ENCODE measurements at places on chromosomes 7 and 10.
A peak's percentile ranks its signal among the peaks of the same experiment; 100 is the strongest.

GRCh38 chr7:102036958-102037357 lies 219.5 kb downstream of the CUX1 start:
- DNase-seq, result no peak

DNA sequence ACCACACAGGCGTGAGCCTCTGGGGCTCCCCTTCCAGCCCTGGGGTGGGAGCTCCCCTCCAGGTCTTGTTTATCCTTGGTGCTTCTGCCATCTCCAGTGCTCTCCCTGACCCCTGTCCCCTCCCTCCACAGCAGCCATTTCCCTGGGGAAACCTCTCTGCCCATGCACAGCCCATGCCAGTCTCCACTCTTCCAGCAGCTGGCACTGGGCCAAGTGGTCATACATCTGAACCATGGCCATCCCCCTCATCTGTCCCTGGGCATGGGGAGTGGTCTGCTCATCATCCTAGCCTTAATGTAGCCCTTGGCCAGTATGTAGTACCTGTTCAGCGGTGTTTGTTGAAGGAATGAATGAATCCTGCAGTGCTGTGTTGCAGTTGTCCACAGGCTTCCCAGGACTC lies 172.4 kb upstream of the ZNF32 start:
- no peak for DNase-seq

DNA sequence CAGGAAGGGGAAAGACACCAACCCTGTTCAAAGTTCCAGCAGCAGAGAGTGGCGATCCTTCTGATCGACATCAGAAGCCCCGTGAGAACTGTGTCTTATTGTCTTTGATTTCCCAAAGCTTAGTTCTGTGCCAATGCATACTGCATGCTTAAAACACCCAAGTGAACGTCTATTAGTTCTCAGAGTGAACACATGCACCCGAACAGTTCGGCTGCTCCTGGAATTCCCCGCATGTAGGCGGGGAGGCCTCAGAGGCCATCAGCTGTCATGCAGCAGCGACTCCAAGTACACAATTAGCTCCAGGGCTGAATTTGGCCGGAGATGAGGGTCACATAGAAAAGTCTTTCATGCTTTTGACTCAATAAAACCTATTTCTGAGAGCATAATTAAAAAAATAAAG lies 276.9 kb downstream of the ZMYND11 start:
- no peak for DNase-seq

DNA sequence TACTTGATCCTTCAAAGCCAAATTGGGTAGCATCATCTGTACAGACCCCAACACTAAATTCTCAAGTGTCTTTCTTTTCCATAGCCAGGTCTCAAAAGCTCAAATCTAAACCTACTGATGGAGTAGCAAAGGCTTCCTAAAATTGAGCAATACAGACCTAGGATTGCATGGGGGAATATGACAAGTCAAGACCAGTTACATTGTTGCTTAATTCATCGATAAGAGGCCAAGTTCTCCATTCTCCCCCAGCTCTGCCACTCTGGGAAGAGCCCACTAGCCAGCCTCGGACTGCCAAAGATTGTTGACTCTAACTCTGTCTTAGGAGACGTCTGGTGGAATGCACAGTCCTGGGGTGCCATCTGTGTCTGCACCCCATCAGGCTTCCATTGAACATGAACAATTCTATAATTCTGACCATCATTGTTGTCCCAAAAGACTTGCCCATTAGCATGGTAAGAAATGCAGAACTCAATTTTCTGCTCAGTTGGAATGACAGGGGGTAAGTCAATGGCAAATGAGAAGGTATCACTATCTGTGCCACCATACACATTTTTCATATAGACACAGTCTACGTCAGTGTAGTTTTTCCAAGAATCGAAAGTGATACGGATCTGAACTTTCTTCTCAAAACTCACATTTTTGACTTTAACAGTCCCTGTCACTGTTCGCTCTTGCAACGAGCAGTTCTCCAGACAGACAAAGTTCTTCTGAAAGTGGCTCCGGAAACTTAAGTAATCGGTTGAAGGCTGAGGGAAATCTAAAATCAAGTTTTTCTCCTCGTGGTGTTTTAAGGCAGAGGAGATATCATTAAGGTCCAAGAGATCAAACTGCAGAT lies 2.9 kb downstream of the PPP1R3C start:
- DNase-seq, result no peak

DNA sequence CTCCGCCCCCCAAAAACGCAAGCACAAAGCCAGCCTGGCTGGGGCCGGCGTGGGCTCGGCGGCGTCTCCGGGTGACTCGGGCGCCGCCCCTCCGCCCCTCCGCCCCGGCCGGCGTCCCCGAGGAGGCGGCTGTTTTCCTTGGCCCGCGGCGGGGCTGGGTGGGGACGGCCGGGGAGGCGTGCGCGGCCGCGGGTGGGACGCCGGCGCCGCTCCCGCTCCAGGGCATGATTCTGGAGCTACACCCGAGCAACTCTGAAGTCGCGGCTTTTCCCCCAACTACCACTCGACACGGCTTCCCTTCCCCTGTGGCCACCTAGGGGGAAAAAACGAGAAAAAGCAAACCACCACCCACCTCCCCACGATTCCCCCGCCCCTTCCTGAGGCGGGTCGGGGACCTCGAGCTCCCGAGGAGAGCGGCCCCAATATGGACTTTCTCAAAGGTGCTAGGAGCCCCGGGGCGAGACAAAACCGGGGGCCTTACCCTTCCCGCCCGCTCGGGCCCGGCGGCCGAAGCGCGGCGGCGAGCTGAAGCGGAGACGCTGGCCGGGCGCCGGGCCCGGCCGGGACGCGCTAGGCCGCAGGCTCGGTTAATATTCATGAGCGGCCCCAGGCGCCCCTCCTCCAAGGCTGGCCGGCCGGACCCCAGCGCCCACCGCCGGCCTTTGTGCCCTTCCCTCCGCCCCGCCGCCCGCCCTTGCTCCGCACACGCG lies 856 bp downstream of the ARHGAP21 start:
- DNase-seq, result peak; percentile 63

DNA sequence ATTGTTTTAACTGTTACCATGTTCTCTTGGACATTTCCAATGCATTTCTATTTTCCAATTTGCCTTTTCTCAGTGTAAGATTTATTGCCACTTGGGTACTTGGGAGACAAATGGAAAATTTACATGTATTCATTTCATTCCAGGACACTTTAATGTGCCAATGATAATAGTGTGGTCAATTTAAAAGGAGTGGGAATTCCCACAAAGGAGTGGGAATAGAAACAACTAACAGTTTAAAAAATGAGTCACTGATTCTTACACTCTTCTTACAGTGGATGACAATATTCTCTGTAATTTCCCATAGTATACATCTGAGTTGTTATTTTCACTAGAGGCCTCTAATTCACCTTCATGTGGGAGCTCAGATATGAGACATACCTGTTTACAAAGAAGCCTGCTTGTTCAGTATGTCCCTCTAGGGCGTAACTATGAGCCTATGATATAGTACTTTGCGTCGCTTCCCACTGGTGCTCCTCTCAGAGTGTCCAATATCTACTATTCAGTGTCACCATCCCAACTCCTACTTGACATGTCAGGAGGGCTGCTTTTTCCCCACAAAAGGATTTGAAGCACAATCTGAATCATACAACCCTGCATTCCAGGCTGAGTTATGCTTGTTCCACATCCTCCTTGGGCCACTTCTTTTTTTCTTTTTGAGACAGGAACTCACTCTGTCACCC lies 301.3 kb downstream of the PHTF2 start:
- no peak for DNase-seq

GRCh38 chr7:132252793-132253100 lies 323.5 kb downstream of the PLXNA4 start:
- DNase-seq, result no peak

DNA sequence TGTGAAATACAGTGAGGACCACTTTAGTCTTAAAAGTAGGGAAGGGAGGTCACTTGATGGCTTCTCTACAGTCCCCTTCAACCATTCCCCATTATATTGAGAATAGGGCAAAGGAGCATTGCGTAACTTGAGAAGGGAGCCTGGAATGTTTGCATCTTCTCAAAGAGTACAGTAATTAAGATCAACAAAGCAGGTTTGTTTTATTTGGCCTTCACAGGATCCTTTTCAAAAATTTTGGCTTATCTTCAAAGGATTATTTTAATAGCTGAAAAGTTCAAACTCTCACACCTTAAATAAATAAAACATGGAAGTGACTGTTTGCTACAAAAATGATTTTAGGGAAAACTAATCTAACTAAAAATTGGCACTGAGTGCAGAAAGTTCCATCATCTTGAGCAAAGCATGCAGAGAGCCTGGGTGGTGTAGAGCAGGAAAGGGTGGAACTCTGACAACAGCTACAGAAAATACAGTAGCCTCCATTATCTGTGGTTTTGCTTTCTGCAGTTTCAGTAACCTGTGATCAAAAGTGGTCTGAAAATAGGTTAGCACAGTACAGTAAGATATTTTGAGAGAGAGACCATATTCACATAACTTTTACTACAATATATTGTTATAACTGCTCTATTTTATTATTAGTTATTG lies 214.0 kb downstream of the MDFIC start:
- DNase-seq, result no peak

GRCh38 chr7:134916171-134916883 lies 70.0 kb upstream of the AGBL3 start:
- no peak for DNase-seq

DNA sequence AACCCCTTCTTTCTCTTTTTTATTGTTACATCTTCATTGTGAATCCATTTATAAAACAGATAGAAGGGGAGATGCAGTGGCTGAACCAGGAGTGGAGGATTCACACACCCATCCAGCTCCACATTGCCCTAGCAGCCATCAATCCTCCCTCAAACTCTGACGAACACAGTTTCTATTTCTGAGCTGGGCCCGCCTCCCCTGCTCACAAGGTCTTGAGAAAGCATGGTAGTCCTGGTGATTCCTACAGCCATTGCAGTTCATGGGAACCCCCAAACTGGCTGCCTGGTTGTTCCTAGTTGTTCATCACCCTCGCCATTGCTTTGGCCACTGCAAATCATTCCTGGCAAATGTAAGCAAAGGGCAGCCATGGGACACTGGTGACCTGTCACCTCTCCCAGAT lies 258.5 kb upstream of the AOAH start:
- DNase-seq, result no peak

GRCh38 chr7:141484907-141485306 lies 66.3 kb upstream of the AGK start:
- DNase-seq, result no peak

DNA sequence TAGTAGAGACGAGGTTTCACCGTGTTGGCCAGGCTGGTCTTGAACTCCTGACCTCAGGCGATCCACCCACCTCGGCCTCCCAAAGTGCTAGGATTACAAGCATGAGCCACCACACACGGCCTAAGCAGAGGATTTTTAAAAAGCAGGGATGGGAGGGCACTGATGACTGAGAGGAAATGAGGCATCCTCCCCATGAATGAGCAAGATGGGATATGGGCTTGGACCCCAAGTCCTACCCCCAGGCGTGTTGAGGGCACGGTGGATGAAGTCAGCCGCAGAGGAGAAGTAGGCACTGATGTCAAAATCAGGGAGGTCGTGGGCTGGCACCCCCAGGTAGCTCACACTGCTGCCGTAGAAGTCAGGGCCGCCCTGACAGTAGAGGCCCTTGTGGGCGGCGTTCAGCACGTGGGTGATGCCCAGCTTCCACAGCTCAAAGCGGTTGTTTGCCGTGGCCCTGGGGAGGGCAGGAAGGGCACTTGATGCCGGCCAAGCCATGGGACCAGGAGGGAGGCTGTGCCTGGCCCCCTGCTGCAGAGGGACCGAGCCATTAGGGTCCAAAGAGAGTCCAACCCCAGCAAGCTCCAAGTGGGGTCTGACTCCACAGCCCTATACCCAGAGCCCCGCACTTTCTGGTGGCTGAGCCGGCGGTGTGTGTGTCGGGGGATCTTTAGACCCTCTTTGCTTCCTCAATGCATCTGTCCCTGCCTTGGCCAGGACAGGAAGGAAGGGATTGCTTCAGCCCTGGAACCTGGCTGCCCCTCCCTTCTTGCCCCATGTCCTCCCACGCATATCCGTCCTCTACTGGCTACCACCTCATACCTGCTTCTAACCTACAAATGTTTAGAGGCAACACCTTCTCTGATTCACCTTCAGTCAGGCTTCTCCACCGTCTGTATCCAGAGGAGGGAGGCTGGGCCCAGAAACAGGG lies 3.4 kb upstream of the SAMD8 start:
- no peak for DNase-seq

- DNase-seq, result peak; percentile 30
These were observed 28.9 kb upstream of the INHBA start for GRCh38 chr7:41731493-41732435.

- peak; percentile 75 for DNase-seq
These were observed 163.7 kb downstream of the SEMA3D start for GRCh38 chr7:85023066-85023712.

DNA sequence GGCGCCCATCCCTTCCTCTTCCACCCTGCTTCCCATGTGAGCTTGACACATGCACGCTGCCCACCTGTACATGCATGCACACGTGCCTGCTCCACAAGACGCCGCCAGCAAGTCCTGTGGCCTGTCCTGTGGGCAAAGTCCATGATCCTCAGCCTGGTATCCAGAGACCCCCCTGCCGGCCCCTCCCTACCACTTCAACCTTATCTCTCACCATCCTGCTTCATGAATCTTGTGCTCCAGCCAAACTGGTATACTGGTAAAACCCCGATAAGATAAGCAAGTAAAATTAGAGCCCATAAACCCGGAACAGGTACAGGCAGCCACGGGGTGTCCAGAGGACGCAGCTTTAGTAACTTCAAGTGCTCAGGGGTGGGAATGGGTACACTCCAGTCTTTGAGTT lies 11.8 kb upstream of the TBXAS1 start:
- DNase-seq, result no peak
